ENCODE measurements at places on chromosomes 7 and 10. TPM values are rescaled to one million over a fixed set of nuclear protein-coding genes. Genes with fewer than 3 reads are reported as not detected.

NANOS1 gene
- total RNA-seq: 4.1 TPM

CLDN3 gene
- 0.71 TPM for total RNA-seq

TMEM140 gene
- 19.8 TPM for total RNA-seq

GRCh38 chr10:64283621-64284020 lies 762.4 kb downstream of the REEP3 start:
- no peak for DNase-seq
- H3K27me3 ChIP-seq: no peaks in the 10 kb centered on the region
- H3K4me1 ChIP-seq: no peaks in the 10 kb centered on the region
- no peaks in the 10 kb centered on the region for H3K36me3 ChIP-seq

DNA sequence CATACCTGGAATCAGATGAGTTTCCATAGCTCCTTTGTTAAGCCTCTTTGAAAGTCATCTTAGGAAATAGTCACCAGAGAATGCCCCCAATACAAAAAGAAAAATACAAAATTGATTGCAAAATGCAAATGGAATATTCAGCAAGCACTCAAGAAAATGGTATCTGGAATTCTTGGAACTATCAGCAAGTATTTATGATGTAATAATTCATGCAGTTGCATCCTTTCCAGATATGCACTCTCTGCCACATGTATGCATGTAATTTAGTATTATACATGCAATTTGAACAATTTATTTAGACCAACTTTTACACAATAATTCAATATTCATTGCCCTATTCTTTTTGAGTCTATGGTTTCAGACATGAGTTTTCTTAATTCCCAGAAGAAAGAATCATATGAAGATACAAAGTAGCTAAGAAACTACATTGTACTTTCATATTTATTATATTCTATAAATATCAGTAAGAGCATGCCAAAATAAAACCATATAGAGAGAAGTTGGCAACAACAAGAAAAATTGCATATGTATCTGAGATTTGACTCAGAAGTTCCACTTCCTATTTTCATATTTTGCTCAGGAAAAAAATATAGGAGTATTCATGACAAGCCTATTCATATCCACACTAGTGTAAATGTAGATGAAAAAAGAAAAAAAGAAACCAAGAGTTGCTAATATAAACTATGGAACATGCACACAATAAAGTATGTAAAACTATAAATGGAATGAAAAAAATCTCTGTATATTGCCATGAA lies 338.5 kb downstream of the SEMA3D start:
- no peaks in the 10 kb centered on the region for H3K27me3 ChIP-seq
- no peaks in the 10 kb centered on the region for H3K4me1 ChIP-seq
- no peak for DNase-seq
- H3K4me3 ChIP-seq: no peak overlapping the region

DNA sequence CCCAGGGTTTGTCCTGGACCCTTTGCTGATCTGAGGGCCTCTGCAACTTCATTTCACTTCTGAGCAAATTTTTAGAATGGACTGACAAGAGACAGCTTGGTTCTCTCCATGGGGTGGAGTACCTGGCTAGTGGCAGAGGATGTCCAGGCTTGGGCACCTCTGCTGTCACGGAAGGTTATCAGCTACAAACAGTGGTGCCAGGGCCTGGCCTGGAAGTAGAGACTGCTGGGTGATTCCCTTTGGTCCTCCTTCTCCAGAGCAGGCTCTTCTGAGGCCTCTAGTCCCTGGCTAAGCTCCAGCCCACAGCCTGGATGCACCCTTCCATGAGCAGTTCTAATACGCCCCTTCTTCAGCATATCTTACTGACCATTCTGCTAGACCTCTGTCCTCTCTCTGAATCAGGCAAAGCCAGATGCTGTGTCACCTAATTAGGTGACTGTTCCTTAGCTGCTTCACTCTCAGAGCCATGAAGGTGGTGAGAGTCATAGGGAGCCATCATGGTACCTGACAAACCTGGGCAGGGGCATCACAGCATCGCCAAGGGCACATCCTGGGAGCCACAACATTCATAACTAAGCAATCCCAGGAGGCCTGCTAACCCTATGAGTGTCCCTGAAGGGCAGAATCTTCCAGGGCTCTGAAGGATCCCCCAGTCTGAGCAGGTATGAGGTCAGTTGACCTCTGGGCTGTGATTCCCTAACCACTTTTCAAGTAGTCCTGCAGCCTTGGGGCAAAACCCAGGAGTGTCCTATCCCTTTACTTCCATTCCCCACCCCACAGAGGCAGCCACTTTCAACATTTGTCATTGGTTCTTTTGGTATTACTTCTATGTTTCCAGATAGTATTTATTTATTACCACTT lies 4.0 kb downstream of the ARHGAP22 start:
- peak; percentile 53 for DNase-seq
- H3K4me3 ChIP-seq: no peak overlapping the region
- no peaks in the 10 kb centered on the region for H3K27me3 ChIP-seq
- no peaks in the 10 kb centered on the region for H3K36me3 ChIP-seq
- H3K27ac ChIP-seq: no peak overlapping the region

DNA sequence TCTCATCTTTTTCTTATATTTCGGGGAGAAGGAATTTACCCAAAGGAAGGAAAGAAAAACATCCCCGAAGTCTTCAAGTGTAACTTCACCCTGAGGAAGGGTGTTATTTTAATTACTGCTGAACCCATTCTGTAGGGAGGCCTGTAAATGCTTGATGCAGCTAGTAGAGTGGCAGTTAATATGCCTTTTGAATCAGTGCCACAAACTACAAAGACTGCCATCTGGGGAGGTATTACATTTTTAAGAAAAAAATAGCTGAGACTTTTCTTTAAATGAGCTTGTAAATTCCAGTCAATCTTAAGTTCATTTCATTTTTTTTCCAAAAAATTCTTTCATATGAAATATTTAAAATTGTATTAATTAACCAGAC lies 233.1 kb upstream of the FERD3L start:
- H3K27me3 ChIP-seq: no peaks in the 10 kb centered on the region
- H3K4me1 ChIP-seq: peaks cover 5% of the 10 kb centered on the region
- DNase-seq: no peak
- no peak overlapping the region for H3K4me3 ChIP-seq
- H3K36me3 ChIP-seq: no peaks in the 10 kb centered on the region

- H3K36me3 ChIP-seq: no peaks in the 10 kb centered on the region
- H3K4me1 ChIP-seq: no peaks in the 10 kb centered on the region
- H3K27me3 ChIP-seq: no peaks in the 10 kb centered on the region
- DNase-seq: no peak
- no peak overlapping the region for H3K27ac ChIP-seq
Measured at GRCh38 chr7:45944058-45944457, 23.0 kb upstream of the IGFBP3 start.

DNA sequence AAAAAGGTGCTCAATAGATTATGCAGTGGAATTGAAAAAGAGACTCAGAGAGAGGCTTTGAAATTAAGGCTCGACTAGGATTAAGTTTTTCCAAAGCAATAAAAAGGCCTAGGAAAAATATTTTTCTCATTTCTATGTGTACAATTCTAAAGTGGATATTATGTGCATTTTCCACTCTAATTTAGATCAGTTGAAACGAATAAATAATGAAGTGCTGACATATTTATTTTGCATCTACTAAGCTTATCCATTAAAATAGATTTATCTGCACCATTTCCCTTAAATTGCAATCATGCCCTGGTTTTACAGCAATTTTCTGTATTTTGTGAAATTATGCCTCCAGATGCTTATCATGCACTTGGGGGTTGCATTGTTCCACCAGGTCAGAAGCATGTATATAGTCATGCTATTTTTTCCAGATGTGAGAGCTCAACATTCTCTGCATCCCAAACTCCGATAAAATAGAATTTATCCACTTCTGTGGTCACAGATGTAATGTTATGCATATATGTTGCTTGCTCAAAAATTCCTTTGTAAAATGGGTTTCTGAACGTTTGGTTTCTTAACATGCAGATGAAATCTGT lies 18.3 kb downstream of the FIGNL1 start:
- no peaks in the 10 kb centered on the region for H3K4me1 ChIP-seq
- no peak overlapping the region for H3K27ac ChIP-seq
- no peaks in the 10 kb centered on the region for H3K27me3 ChIP-seq

DNA sequence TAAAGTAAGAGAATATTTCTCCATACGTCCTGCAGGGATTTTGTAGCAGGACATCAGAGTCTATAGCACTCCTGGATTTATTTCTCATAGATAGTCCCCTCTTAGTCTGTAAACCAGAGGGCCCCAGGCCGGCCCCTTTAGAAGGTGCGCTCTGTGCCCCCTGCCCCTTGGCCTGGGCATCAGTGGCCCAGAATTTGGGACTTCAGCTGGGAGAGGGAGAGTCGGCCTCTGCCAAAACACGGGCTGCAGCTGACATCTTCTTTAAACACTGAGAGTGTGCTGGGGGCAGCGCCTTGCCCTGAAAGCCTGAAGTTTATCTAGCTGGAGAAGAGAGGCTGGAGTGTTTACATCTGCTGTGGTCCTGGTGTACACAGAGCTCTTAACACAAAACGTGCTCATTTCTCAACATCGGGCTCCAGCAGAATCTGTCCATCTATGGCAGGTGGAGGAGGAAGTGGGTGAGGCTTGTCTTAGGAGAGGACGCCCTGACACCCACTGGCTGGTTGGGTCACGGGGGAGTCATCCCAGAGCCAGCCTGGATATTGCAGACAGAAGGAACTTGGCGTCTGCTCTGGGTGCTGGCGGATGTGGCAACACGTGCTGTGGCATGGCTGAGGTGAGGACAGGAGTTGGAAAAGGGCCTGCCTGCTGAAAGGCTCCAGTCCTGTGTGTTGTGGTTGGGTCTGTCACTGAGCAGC lies 5.0 kb upstream of the TACR2 start:
- H3K27me3 ChIP-seq: no peaks in the 10 kb centered on the region
- H3K4me3 ChIP-seq: no peak overlapping the region
- DNase-seq: peak; percentile 98
- H3K4me1 ChIP-seq: peaks cover 59% of the 10 kb centered on the region

DNA sequence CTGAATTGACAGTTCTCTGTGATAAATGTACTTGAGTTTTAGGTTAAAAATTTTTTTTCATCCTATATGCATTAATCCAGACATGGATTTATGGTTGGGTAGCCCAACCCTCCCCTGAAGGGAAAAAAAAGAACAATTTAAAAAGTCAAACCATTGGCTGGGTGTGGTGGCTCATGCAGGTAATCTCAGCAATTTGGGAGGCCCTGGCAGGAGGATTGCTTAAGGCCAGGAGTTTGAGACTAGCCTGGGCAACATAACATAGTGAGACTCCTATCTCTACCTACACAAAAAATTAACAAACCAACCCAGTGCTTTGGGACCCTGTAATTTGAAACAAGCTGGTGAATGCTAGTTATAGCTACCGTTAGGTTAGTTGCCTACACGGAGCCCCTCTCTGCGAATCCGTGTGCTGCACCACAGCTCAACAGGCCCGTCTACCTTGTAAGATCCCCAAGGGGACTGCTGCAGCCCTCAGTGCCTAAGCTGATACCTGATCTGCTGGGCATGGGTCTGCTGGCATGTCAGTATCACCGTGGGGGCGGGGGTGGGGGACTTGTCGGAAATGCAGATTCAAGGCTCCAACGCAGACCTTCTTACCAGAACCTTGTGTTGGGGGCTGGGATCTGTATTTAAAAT lies 32.8 kb downstream of the TSPAN14 start:
- H3K4me1 ChIP-seq: peaks cover 17% of the 10 kb centered on the region
- no peak for DNase-seq
- no peak overlapping the region for H3K4me3 ChIP-seq
- H3K27me3 ChIP-seq: no peaks in the 10 kb centered on the region
- H3K27ac ChIP-seq: no peak overlapping the region

DNA sequence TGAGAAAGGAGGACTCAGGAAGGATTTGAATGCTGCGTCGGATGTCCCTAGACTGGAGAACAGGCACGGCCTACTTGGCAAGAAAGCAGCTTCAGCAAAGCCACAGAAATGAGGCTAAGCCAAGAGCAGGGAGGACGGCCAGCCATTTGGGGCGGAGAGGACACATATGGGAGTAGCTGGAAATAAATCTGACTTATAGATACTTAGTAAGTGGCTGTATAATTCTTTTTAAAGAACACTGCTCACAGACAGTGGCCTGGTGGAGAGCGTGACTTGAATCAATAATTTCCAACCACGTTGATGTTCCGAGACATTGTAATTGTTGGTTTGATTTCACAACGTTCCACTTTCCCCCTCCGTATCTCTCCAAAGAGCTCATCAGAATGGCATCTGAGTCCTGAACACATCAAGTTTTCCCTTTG lies 67.7 kb upstream of the JCAD start:
- H3K4me3 ChIP-seq: no peak overlapping the region
- no peaks in the 10 kb centered on the region for H3K27me3 ChIP-seq

- peak overlapping the region; percentile 56 for H3K27ac ChIP-seq
- peak; percentile 66 for DNase-seq
- H3K27me3 ChIP-seq: no peaks in the 10 kb centered on the region
- H3K4me1 ChIP-seq: no peaks in the 10 kb centered on the region
- peak overlapping the region; percentile 43 for H3K4me3 ChIP-seq
- no peaks in the 10 kb centered on the region for H3K36me3 ChIP-seq
Measured at GRCh38 chr7:87058744-87059524, 520 bp downstream of the ELAPOR2 start.

DNA sequence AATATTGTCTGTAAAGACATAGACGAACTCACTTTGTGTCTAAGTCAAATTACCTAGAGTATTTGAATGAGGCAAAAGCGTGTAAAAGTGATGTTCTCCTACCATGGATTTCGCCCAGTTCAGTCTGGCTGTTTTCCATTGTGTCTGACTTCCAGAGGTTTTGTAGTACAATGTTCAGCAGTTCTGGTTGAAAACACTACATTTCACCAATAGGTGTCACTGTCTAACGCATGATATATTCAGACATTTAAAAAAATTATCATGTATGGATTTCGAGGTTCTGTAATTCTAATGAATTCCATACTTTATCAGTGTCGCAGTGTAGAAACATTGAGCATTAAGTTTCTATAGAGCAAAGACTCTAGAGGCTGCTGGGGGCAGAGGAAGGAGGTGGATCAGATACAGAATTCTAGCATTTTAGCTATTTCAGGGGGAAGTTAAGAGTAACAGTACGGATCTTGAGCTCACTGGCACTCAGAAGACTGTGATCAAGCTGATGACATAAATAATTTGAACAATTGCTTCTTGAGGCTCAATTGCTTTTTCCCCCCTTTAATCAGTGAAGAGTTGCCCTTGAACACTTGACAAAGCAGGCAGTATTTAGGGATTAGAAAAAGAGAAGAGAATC lies 196.9 kb upstream of the RHOBTB1 start:
- no peaks in the 10 kb centered on the region for H3K36me3 ChIP-seq
- DNase-seq: peak; percentile 67
- no peak overlapping the region for H3K4me3 ChIP-seq
- H3K27me3 ChIP-seq: no peaks in the 10 kb centered on the region
- H3K27ac ChIP-seq: no peak overlapping the region

TUBB8 gene
- total RNA-seq: 0.55 TPM

CDHR3 gene
- total RNA-seq: 16.1 TPM

GRCh38 chr10:110613341-110613995 lies 30.7 kb upstream of the RBM20 start:
- H3K4me3 ChIP-seq: no peak overlapping the region
- no peaks in the 10 kb centered on the region for H3K36me3 ChIP-seq
- H3K27me3 ChIP-seq: no peaks in the 10 kb centered on the region
- H3K4me1 ChIP-seq: no peaks in the 10 kb centered on the region
- H3K27ac ChIP-seq: no peak overlapping the region

OR13A1 gene
- not detected for total RNA-seq

CDNF gene
- total RNA-seq: 1.5 TPM

All from sigmoid colon (tissue), 7 donors.